ENCODE measurements at places on chromosomes 1 and 21. TPM values are rescaled to one million over a fixed set of nuclear protein-coding genes. Genes with fewer than 3 reads are reported as not detected.

Gene ODR4
- polyA plus RNA-seq: 8.2 TPM

GRCh38 chr1:183898001-183898396 lies 93.1 kb downstream of the RGL1 start:
- peaks cover 4% of the 10 kb centered on the region for H3K36me3 ChIP-seq
- no peaks in the 10 kb centered on the region for H3K27me3 ChIP-seq
- no peaks in the 10 kb centered on the region for H3K4me1 ChIP-seq
- DNase-seq: no peak
- no peak overlapping the region for H3K27ac ChIP-seq

- H3K27me3 ChIP-seq: no peaks in the 10 kb centered on the region
- peaks cover 5% of the 10 kb centered on the region for H3K36me3 ChIP-seq
- peaks cover 54% of the 10 kb centered on the region for H3K4me1 ChIP-seq
- peak overlapping the region; percentile 91 for H3K27ac ChIP-seq
- peak overlapping the region; percentile 88 for H3K4me3 ChIP-seq
These were observed 642 bp upstream of the SLC16A1 start for GRCh38 chr1:112956544-112957132.

GRCh38 chr1:90387805-90388204 lies 329.3 kb downstream of the BARHL2 start:
- no peak for DNase-seq
- H3K4me1 ChIP-seq: no peaks in the 10 kb centered on the region
- H3K36me3 ChIP-seq: no peaks in the 10 kb centered on the region
- no peak overlapping the region for H3K4me3 ChIP-seq
- no peak overlapping the region for H3K27ac ChIP-seq
- no peaks in the 10 kb centered on the region for H3K27me3 ChIP-seq

- no peaks in the 10 kb centered on the region for H3K27me3 ChIP-seq
- H3K4me3 ChIP-seq: no peak overlapping the region
- DNase-seq: no peak
- H3K36me3 ChIP-seq: no peaks in the 10 kb centered on the region
- no peak overlapping the region for H3K27ac ChIP-seq
- H3K4me1 ChIP-seq: no peaks in the 10 kb centered on the region
These were observed 205.3 kb downstream of the DAB1 start for GRCh38 chr1:57218487-57219079.

DNA sequence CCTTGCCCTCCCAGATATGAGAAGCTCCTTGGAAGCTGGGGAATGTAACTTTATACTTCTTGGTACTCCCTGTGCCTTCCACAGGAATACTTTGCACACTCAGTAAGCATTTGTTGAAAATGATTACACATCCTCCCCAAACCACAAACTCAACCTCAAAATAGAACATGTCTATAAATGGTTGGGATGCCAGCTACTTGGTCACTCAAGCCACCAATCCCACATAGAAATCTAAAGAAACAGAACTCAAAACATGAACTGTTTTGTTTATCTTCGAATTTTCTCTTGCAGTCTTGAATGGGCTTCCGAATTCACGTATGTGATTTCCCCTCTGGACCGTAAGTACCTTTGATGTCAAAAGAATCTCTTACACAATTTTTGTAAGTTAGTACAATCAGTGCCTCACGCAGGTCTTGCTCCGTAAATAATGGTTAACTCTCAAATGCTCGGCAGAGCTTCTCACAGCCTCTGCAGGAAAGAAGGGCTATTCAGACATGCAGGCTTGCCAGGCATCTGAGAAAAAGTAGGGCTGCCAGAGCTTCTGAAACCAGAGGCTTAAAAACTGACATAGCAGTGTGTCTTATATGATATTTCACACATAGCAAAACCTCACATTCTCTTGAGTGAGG lies 26.9 kb downstream of the SORT1 start:
- DNase-seq: peak; percentile 7
- H3K27me3 ChIP-seq: peaks cover 18% of the 10 kb centered on the region

DNA sequence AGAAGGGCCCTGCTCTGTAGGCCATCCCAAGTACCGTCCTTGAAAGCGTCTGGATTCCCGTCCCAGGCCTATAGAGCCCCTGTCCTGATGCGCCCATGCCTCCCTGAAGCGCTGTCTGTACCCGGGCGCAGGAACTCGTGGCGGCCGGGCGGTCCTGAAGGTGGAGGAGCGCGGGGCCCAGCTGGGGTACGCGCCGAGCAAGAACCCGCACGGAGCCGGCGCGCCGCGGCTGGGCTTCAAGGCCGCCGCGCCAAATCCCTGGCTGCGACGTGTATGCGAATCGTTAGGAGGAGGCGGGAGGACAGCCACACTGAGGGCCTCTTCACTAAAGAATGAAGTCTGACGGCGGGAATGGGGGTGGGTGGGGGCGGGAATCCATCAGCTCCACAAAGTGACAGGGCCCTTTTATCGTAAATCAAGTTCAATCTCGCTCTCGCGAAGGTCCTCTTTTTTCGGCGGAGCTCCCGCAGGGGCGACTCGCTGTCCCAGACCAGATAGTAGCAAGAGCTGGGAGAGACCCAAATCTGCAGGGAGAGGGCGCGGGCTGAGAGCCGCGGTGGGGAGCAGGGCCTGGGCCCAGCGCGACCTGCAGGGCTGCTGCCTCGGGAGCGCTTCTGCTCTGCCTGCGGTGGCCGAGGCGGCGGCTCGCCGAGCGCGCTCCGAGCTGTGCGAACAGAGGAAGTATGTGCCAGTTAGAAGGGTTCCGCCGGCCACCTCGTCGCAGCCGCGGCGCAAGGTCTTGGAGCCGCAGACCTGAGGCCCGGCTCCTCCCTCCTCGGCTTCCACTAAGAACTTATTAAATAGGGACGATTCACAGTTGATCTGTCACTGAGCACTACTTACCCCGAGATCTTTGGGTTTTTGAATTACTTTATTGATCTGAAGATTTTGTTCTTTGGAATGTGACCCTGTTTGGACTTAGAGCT lies 10.4 kb downstream of the BARHL2 start:
- H3K27ac ChIP-seq: no peak overlapping the region
- peaks cover 10% of the 10 kb centered on the region for H3K4me1 ChIP-seq
- H3K36me3 ChIP-seq: no peaks in the 10 kb centered on the region
- no peak overlapping the region for H3K4me3 ChIP-seq
- no peak for DNase-seq

Data from CD4-positive, CD25-positive, alpha-beta regulatory T cell (primary cell).